ENCODE measurements at places on chromosomes 1 and 21. TPM values are rescaled to one million over a fixed set of nuclear protein-coding genes. Genes with fewer than 3 reads are reported as not detected.

DNA sequence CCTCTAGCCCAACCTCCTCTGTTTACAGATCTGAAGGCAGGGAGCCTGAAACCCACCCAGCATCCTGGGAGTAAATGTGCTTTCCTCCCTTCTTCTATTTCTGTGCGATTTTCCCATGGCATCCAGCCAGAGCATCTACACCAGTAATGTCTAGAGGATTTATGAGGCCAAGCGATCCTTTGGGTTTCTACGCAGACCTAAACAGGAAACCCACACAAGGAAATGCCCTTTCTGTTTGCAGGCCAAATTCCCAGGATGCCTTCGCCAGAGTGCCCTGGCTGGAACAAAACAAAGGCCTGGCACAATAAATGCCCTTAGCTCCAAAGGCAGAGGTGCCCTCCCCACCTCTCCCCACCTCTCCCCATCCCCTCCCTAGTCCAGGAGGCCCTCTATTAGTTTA lies 110.5 kb upstream of the CDC42BPA start:
- DNase-seq = peak; percentile 73

DNA sequence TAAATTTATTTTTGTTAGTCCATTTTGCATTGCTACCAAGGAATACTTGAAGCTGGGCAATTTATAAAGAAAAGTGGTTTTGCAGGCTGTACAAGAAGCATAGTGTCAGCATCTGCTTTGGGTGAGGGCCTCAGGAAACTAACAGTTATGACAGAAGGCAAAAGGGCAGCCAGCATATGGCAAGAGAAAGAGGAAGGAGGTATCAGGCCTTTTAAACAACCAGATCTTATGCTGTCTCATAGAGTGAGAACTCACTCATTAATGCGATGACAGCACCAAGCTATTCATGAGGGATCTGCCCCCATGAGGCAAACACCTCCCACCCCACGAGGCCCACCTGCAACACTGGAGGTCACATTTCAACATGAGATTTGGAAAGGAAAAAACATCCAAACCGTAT lies 898.4 kb downstream of the KCNT2 start:
- no peak for DNase-seq

GRCh38 chr1:7281821-7282220 lies 489.3 kb upstream of the VAMP3 start:
- DNase-seq = no peak

- DNase-seq = no peak
These were observed 468 bp upstream of the NIBAN1 start for GRCh38 chr1:184974837-184975115.

- no peak for DNase-seq
These were observed 15.8 kb upstream of the RIPPLY3 start for GRCh38 chr21:36990508-36991205.

GRCh38 chr1:35887508-35887907 lies 4.5 kb downstream of the AGO1 start:
- DNase-seq = no peak

DNA sequence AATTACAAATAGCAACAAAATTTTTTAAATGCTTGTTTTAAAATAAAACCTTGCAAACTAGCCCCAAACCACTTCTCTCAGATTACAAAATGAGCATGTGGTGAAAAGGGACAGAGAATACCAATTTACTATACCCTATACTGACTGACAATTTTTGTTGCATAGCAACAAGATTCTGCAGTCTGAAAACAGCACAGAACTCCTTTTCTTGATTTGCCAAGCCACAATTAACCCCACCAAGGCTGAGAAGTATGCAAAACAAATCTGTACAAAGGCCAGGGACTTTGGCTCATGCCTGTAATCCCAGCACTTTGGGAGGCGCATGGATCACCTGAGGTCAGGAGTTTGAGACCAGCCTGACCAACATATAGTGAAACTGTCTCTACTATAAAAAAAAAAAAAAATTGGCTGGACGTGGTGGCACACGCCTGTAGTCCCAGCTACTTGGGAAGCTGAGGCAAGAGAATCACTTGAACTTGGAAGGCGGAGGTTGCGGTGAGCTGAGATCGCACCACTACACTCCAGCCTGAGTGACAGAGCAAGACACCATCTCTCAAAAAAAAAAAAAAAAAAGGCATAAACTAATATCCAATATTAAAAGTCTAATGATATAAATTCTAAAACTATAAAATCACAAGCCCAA lies 21.8 kb downstream of the ENAH start:
- no peak for DNase-seq

DNA sequence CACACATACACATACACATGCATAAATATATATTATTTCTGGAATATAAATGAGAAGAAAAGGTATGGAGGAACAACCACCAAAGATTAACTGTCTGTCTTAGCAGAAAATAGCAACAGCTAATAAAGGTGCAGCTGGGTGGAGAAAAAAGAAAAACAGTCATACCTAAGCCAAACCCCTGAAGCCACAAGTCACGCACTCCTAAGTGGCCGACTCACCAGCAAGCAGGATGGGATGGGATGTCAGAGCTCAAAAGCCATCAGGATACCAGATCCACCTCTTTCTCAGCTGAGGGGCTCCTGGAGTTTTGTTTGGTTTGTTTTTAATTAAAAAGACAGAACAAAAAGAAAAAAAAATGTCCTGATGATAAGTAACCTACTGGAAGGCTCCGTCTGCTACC lies 64.7 kb upstream of the HIVEP3 start:
- DNase-seq = no peak

SPAG17 gene
- not detected for total RNA-seq

KCNK2 gene
- total RNA-seq = not detected

COL11A1 gene
- total RNA-seq = 470 TPM
